Activated CD8-positive, alpha-beta memory T cell treated with anti-CD3 and anti-CD28 coated beads for 48 hours (primary cell): ENCODE measurements at places on chromosomes 13 and 19.

DNA sequence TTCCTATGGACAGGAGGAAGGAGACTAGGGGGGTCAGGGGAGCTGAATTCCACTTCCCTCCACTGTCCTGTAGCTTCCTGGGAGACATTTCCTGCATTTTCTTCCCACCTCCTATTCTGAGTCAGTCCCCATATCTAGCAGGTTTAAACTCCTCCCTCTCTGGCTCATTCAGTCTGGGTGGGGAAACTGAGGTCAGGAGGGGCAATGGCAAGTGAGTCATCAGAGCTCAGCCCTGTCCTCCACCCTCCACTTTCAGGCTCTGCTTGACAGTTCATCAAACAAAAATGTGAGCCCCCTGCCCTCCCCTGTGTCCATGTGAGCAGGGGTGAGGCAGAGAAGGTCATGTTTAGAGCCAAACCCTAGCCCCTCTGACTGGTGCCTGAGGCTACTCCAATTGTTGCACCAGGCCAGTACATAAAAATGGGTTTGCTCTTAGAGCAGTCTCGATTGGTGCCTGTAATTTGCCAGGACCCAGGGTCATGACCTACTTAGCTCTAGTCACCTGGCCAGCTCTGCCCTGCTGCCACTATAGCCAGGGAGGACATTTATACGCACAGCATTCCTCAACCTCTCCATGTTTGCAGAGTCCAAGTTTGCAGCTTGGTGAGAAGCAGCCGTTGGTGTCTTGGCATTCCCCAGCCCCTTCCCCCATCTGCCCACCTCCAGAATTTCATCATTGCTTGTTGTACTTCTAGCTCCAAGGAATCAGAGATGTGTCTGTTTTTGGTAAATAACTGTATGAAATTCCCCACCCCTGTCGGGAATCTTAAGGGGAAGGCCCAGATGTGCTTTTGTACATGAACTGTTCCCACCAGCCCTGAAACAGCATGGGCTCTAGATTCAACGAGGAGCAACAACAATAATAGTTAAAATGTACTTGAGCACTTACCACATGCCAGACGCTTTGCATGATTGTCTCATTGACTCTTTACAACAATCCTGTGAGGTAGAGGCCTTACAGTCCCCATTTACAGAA, 20.7 kb downstream of the SAMD4B start:
- no peak for DNase-seq

DNA sequence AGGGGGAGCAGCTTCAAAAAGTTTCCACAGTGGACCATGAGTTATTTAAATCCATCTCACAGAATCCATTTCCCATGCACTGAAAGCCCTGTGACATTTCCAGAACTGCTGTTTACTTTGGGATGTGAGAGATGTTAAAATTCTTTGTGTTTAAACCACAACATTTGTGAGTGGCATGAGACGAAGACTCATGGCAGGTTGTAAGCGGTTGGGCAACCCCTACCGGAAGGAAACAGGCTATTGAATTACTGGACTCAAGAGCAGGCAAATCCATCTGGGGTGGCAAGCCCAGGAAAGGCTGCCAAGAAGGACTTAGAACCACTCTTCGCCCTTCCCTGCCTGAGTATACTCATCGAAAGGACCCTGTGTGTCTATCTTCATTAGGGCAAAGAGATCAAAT, 22.3 kb upstream of the CLDN10 start:
- no peak for DNase-seq

- no peak for DNase-seq
Measured at GRCh38 chr13:113022745-113023574, 53.9 kb downstream of the MCF2L start.

DNA sequence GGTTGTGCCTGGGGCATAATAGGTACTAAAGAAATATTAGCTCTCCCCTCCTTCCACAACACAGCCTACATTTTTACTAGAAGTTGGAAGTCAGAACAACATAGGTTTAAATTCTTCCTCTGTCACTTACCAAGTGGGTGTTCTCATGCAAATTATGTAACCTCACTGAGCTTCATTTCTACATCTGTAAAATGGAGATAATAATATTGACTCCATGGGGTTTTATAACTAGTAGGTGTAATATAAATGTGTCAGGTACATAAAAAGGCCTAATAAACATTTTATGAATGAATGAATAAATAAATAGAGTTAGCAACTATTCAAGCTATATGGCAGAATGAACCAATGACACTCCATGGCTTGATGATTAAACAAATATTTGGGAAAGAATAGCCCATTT, 27.1 kb upstream of the SERP2 start:
- no peak for DNase-seq

- DNase-seq: no peak
Measured at GRCh38 chr19:39906820-39907611, 27.4 kb downstream of the FCGBP start.

DNA sequence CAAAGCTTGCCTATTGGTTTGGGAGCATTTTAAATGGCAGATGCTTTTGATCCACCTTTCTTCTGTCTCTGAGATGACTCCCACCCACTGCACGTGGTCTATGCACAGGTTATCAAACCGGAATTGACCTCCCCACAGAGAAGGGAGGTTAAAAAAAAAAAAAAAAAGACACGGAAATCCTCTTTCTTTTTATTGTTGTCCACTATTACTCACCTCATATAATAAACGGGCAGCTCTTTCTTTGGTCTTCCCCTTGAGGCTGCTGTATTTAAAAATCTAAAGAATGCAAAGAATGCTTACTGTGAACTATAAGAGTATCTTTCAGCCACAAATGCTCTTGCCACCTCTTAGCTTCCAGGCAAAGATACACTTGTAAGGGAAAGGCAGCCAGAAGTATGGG, 329.7 kb downstream of the NDFIP2 start:
- DNase-seq: no peak

GRCh38 chr19:23992348-23992747, 77.7 kb downstream of the ZNF726 start:
- DNase-seq: no peak

GRCh38 chr19:35858311-35858710, 1.6 kb downstream of the KIRREL2 start:
- DNase-seq: no peak

DNA sequence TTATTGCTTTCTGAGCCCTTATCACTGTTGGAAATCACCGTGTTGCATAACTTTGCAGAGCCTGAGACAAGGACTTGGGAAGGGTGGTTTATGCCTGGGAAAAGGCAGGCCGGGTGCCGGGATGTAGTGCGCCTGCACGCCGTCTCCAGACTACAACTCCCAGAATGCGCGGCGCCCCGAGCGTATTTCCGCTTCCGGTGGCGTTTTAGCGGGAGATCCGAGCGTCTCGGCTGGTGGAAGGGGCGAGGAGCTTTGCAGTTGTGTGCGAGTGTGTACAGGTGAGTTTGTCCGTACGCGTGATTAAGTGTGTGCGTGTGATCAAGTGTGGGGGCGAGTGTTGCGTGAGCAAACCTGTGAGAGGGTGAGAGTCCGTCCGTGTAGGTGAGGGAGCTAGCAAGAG, 75.4 kb downstream of the PEG3 start:
- DNase-seq: peak; percentile 6

DNA sequence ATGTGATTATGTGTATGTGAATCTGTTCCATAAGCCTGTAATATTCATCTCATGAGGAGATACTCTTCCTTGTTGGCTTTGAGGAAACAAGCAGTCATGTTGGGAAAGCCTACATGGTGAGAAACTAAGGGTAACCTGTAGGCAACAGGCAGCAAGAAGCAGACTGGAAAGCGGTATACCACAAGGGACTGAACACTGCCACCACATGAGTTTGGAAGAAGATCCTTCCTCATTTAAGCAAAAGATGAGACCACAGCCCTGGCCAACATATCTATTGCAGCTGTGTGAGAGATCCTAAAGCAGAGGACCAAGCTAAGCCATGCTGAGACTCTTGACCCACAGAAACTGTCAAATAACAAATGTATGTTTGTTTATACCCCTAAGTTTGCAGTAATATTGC, 134.8 kb downstream of the B3GLCT start:
- DNase-seq: no peak
